NCI-H146 (cell line): ENCODE measurements at places on chromosomes 11 and 22.

DNA sequence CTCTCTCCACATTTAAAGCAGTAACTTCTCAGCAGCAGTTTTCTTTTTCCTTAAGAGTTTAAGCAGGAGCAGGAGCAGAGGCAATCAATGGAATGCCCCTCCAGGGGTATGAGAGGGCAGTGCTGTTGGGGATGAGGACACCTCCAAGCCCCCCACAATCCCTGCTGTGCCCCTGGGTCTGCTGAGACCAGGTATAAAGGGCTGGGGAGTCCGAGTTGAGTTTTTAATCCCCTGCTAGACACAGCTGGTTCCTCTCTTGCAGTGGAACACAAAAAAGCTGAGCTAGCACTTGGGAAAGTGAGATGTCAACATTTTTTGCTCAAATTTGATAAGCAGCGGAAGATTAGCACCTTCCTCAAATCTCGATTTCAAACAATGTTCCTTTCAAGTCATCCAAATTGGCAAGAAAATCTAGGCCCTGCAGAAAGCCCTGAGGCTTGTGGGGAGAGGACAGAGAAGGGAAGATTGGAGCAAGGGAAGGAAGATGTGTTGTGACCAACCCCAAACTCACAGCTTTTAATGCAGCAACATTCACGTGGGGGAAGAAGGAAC, 581.9 kb downstream of the SOX6 start:
- no peak for DNase-seq

DNA sequence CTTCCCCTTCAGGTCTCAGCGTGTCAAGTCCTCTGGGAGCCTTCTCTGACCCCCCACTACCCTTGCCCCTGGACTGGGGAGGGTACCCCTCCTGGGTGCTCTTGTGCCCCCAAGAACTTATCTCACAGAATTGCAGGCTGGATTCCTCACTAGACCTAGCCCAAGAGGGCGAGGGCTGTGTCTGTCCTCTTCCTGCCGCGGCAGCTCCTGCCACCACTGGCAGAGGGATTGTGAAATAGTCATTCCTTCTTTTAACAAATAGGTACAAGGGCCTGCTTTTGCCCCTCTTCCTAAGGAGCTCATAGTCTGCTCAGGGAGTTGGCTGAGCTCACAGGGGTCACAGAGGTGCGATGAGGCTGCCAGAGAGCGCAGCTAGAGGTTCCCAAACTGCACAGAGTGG, 5.5 kb downstream of the RAB36 start:
- DNase-seq = no peak

- DNase-seq = no peak
These were observed 5.9 kb upstream of the RNH1 start for GRCh38 chr11:512761-513595.

GRCh38 chr22:22235558-22235957, 9.0 kb upstream of the VPREB1 start:
- peak; percentile 40 for DNase-seq

DNA sequence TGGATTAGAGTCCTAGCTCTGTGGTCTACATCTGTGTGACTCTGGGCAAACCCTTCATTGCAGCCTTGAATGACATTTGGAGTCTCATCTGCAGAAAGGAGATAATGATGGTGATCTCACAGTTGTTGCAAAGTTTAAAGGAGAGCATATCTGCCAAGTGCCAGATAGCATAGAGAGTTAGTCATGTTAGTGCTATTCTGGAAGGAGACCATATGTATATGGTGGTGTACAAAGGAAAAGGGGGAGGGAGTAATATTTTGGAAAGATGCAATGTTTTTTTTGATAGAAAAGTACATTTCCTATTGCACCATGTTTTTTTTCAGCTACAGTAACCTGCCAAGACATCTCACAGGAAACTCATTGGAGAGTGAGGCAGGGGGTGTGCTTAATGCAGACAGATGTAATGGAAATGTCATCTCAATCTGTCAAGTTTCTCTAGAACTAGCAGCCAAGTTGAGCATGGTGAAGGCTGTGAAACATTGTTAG, 92.1 kb upstream of the NARS2 start:
- DNase-seq = no peak

GRCh38 chr11:70146299-70146698, 56.8 kb upstream of the FADD start:
- DNase-seq = no peak

- DNase-seq = no peak
These were observed 48.0 kb downstream of the YAP1 start for GRCh38 chr11:102158164-102158735.

GRCh38 chr11:69156235-69156639, 502 bp downstream of the SMIM38 start:
- no peak for DNase-seq

GRCh38 chr11:34358258-34358727, 483 bp upstream of the ABTB2 start:
- DNase-seq = peak; percentile 87

DNA sequence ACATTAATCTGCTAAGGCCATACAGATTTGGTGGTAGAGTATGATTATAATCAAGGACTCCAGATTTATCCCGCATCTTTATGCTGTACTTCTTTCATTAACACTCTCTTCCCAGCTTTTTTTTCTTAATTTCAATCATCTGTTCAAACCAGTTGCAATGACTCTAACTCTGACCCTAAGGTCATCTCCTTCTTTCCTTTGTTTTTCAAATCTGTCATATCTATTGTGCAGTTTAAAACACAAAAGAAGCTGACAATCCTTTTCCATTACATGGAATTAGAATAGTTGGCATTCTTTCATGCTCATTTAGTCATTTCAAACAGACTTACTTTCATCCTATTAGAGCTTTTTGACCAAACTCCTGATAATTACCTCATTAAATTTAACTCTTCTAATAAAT, 53.6 kb upstream of the GRM5 start:
- DNase-seq = no peak
